T-helper 2 cell (primary cell): ENCODE measurements at places on chromosomes 5 and 9.

DNA sequence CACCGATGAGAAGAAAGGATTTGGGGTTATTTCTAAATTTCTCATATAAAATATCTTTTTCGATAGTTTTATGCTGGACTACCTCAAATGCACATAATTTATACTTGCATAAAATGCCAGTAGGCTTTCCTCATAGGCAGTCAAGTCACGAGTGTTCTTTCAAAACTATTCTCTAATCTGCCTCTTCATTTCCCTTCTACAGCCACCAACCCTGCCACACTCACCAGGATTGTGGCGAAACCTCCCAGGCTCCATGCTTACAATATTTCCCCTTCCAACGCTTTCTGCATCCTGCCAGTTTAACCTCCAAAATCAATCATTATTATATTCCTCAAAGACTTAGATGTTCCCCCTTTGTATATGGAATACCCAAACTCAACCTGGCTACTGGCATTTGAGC lies 65.4 kb downstream of the FRMD3 start:
- DNase-seq, result no peak

DNA sequence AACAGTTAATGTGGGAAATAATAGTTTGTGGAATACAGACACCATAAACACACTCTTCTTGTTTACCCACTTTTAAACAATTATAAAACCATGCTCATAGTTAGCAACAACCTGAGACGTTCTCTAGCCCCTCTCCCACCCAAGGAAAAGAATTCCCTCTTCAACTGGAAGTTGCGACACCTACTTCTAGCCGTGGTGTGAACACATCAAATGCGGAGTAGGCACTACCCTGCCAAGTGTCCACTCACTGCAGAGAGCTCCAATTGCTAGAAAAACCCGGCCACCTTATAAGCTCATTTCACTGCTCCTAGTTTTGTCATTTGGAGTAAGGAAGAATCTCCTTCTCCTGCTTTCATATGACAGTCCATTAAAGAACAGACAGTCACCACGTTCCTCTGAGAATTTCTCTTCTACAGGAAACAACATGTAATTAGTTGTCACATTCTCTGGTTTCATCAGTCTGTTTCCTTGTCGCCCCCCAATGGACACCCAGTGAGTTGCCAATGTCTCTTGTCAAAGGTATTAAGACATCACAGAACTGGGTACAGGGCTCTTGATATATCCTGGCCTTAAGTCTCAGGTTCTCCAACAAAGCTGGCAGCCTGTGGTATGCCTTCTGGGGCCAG lies 47.3 kb downstream of the PRLR start:
- no peak for DNase-seq

DNA sequence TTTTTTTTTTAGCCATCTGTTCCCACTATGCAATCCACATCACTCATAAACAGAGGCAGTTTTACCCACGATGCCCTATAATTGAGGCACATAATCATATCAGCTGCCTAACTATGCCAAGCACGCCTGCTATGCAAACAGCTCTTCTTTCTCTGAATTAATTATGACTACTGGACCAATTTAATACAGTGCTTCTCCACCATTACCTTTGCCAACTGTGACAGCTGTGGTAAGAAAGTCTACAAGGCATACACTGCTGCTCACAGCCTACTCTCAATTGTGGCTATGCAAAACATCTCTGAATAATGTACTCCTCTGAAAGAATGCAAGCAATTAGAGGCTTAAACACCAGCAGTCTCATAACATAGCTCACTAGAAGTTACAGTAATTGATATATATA lies 97.1 kb downstream of the DTWD2 start:
- DNase-seq, result no peak

GRCh38 chr9:78332381-78332780 lies 35.5 kb downstream of the PSAT1 start:
- DNase-seq, result no peak

DNA sequence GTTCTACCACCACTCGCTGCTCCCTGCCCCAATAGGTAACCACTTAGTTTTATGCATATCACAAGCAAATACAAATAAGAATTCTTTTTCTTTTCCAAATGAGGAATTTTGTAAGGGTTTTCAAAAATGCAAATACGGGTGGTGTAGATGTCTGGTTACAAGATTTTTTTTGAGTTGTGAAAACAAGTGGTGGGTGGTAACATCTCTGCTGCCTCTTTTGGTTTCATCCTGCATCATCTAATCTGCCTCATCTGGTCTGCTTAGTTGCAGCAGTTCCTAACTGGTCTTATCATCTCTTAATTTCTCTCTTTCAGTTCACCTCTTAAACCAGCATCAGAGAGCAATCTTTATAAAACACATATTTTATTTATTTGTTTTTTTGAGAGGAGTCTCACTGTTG lies 5.3 kb downstream of the NFX1 start:
- DNase-seq, result no peak

DNA sequence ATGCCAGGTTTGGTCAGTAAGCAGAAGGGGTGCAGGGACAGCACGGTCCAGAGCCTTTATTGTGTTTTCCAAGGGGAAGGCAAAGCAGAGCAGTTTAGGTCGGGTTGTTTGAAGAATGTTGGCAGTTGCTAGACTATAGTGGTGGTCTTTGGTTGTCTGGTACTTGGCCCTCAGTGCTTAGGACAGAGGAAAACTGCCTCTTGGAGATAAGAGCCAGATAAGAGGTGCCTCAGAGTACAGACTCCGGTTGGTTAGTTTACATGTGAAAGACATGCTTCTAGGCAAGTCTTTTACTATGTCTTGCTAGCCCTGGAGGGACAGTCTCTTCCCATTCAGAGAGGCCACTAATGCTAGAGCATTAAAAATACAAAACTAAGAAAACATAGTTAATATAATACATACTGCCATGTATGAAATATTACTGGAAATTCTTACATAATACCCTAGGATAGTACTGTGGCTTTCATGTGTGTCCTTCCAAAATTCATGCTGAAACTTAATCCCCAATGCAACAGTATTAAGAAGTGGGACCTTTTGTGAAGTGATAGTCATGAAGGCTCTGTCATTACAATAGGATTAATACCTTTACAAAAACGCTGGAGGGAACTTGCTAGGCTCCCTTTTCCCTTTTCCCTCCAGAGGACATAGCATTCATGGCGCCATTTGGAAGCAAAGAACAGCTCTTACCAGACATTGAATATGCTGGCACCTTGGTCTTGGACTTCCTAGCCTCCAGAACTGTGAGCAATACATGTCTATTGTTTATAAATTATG lies 280.4 kb downstream of the TMEM167A start:
- DNase-seq, result no peak
